ENCODE measurements at places on chromosomes 11 and 22. TPM values are rescaled to one million over a fixed set of nuclear protein-coding genes. Genes with fewer than 3 reads are reported as not detected.

The PRODH gene
- 1.4 TPM for total RNA-seq

The TPBGL gene
- total RNA-seq = 0.54 TPM

DNA sequence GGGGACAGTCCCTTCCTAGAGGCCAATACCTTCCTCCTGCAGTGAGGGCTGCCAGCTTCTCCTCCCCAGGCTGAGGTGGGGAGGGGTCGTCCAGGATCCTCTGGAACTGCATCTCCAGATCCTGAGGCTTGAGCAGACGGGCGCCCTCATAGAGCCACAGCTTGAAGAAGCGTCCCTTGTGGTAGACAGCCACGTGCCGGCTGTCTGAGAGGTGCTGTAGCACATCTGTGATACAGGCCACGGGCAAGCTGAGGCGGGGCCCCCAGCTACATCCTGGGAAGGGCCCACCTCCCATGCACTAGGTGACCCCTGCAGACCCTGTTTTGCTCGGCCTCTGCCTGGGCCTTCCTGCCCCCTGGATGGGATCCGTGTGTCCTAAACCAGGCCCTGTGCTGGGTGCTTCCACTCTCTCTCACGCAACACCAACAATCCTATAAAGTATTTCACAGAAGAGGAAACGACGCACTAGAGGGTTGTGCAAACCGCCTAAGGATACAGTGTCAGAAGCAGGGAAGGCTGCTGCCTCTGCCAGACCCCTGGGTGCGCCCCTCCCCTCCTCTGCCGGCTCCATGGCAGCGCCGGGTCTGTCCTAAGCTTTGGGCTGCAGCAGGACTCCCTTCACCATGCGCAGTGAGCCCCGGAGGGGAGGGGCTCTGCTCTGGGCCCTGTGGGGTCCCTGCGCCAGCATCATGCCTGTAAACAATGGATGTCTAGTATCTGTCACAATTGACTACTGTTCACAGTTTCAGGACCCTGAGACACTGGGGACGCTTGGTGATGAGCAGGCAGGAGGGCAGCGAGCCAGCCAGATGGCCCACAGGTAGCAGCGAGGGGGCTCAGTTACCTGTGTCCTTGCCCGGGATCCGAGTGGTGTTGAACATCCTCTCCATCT lies 4.5 kb downstream of the CPT1B start:
- no peak overlapping the region for H3K4me3 ChIP-seq
- H3K27ac ChIP-seq = no peak overlapping the region
- no peak for DNase-seq
- H3K36me3 ChIP-seq = no peaks in the 10 kb centered on the region

- H3K27me3 ChIP-seq = peaks cover 5% of the 10 kb centered on the region
- no peak for DNase-seq
- no peak overlapping the region for H3K27ac ChIP-seq
- H3K36me3 ChIP-seq = no peaks in the 10 kb centered on the region
- H3K4me1 ChIP-seq = no peaks in the 10 kb centered on the region
- H3K4me3 ChIP-seq = no peak overlapping the region
Observed at GRCh38 chr11:45568049-45568448, 97.4 kb downstream of the CHST1 start.

DNA sequence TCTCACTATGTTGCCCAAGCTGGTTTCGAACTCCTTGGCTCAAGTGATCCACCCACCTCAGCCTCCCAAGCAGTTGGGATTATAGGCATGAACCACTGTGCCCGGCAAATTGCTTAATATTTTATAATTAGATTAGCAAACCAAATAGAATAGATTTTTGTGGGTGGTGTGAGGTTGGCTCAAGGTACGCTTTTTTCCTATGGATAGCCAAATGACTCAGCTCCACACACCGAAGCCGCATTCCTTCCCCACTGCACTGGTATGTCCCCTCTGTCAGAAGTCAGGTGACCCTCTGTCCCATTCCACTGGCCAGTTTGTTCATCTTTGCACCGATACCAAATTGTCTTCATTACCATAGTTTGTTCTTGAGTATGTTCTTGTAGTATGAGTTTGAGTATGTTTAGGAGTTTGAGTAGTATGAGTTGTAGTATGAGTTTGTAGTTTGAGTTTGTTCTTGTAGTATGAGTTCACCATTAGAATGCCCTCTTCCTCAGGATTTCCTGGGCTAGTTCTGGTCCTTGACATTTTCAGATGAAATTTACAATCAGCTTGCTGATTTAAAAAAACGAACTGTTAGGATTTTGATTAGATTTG lies 19.4 kb downstream of the SUSD2 start:
- DNase-seq = no peak
- no peaks in the 10 kb centered on the region for H3K36me3 ChIP-seq
- H3K27ac ChIP-seq = peak overlapping the region; percentile 79
- H3K4me3 ChIP-seq = no peak overlapping the region
- H3K27me3 ChIP-seq = no peaks in the 10 kb centered on the region

DNA sequence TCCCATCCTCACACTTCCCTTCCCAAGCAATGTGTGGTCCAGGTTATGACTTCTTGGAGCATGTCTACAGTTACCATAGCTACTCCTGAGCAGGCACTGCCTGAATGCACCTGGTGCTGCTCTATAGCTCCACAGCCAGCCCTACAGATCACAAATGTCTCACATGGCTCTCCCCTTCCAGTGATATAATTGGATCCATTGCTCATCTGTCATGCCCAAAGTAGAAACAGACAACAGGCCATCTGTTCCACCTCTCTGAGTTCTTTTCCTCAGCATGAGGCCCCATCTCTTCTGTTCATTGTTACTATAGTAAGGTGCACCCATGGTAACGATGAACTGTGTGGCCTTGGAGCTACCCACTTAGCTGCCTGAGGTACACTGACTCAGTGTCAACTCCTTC lies 320.3 kb upstream of the ZC3H12C start:
- no peaks in the 10 kb centered on the region for H3K36me3 ChIP-seq
- no peaks in the 10 kb centered on the region for H3K4me1 ChIP-seq
- H3K27me3 ChIP-seq = no peaks in the 10 kb centered on the region
- H3K4me3 ChIP-seq = no peak overlapping the region
- DNase-seq = no peak

GRCh38 chr11:77106321-77106720 lies 3.7 kb downstream of the OMP start:
- no peaks in the 10 kb centered on the region for H3K27me3 ChIP-seq
- H3K36me3 ChIP-seq = no peaks in the 10 kb centered on the region
- peaks cover 29% of the 10 kb centered on the region for H3K4me1 ChIP-seq
- DNase-seq = no peak
- no peak overlapping the region for H3K27ac ChIP-seq

The RGL4 gene
- not detected for total RNA-seq

The OR52N4 gene
- not detected for total RNA-seq

GRCh38 chr11:60871378-60872061 lies 4.2 kb downstream of the ZP1 start:
- no peaks in the 10 kb centered on the region for H3K27me3 ChIP-seq
- no peaks in the 10 kb centered on the region for H3K36me3 ChIP-seq
- H3K4me1 ChIP-seq = no peaks in the 10 kb centered on the region
- no peak for DNase-seq

The LRRC55 gene
- total RNA-seq = not detected

- H3K27me3 ChIP-seq = no peaks in the 10 kb centered on the region
- H3K27ac ChIP-seq = no peak overlapping the region
- DNase-seq = no peak
- H3K4me3 ChIP-seq = no peak overlapping the region
Observed at GRCh38 chr11:340539-341512, 20.2 kb upstream of the IFITM3 start.

DNA sequence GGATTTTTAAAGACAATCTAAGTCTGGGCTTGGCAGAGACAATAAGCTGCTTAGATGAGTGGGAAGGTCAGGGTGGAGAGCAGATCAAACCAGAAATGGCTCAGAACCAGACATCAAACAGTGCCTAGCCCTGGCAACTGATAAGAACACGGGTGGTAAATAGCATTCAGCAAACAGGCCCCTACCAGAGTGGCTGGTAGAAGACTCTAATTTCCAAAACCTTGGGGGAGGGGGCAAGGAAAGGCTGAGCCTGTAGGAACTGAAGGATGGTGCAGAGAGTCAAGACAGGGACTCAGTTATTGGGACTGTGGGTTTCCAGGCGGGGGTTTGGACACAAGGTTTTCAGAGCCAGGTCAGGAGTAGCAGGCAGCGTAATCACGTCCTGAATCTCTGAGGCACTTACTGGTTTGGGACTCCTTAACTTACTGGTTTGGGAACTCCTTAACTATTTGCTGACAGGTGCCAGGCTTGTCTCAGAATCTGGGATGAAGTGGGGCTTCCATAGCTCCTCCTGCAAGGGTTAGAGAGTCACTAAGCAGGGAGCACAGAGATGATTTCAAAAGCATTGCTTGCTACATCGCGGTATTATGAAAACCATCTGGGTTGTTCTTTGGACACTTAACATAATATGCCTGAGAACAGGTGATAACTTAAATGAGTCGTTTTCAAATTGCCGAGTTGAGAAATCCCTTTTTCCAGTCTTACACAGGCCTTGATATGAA lies 5.7 kb upstream of the ABTB2 start:
- H3K27ac ChIP-seq = peak overlapping the region; percentile 48
- no peaks in the 10 kb centered on the region for H3K36me3 ChIP-seq
- H3K4me1 ChIP-seq = peaks cover 8% of the 10 kb centered on the region
- H3K4me3 ChIP-seq = no peak overlapping the region
- DNase-seq = no peak

- DNase-seq = no peak
- H3K27ac ChIP-seq = no peak overlapping the region
- H3K36me3 ChIP-seq = no peaks in the 10 kb centered on the region
- H3K4me3 ChIP-seq = no peak overlapping the region
Observed at GRCh38 chr11:133522344-133522743, 10.0 kb downstream of the OPCML start.

DNA sequence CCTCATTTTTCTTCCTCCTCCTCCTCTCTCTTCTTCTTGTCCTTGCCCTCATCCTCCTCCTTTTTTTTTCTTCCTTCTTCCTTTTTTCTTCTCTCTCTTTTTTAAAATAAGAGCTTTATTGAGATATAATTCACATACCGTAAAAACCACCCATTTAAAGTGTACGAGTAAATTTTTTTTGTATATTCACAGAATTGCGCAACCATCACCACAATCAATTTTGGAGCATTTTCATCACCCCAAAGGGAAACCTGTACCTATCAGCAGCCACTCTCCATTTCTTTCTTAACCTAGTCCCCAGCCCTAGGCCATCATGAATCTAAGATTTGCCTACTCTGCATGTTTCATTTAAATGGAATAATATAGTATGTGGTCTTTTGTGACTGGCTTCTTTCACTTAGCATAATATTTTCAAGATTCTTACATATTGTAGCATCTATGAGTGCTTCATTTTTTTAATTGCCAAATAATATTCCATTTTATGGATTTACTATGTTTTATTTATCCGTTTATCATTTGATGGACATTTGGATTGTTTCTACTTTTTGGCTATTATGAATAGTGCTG lies 35.0 kb downstream of the CAT start:
- no peak for DNase-seq
- no peaks in the 10 kb centered on the region for H3K4me1 ChIP-seq
- H3K36me3 ChIP-seq = peaks cover 12% of the 10 kb centered on the region
- no peak overlapping the region for H3K27ac ChIP-seq

DNA sequence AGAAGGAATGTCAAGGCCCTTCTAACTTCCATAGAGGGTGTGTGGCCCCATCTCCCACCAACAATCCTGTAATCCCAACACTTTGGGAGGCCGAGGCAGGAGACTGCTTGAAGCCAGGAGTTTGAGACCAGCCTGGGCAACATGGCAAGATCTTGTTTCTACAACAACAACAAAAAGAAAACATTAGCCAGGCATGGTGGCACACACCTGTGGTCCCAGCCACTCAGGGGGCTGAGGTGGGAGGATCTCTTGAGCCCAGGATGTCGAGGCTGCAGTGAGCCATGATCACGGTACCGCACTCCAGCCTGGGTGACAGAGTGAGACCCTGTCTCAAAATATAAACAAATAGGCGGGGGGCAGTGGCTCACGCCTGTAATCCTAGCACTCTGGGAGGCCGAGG lies 16.9 kb downstream of the TSPAN32 start:
- DNase-seq = no peak
- peaks cover 12% of the 10 kb centered on the region for H3K4me1 ChIP-seq
- H3K36me3 ChIP-seq = no peaks in the 10 kb centered on the region
- H3K27ac ChIP-seq = no peak overlapping the region
- H3K27me3 ChIP-seq = no peaks in the 10 kb centered on the region

GRCh38 chr11:103623933-103624332 lies 412.5 kb upstream of the DDI1 start:
- H3K4me3 ChIP-seq = no peak overlapping the region
- DNase-seq = no peak
- no peaks in the 10 kb centered on the region for H3K36me3 ChIP-seq

- H3K27me3 ChIP-seq = no peaks in the 10 kb centered on the region
- no peak overlapping the region for H3K4me3 ChIP-seq
- no peak overlapping the region for H3K27ac ChIP-seq
- H3K36me3 ChIP-seq = no peaks in the 10 kb centered on the region
Observed at GRCh38 chr11:96013461-96014213, 89.7 kb upstream of the MTMR2 start.

The KCNQ1 gene
- total RNA-seq = 1.0 TPM

The ACTN3 gene
- 0.13 TPM for total RNA-seq

- peak overlapping the region; percentile 90 for H3K27ac ChIP-seq
- DNase-seq = no peak
- no peaks in the 10 kb centered on the region for H3K36me3 ChIP-seq
- H3K27me3 ChIP-seq = no peaks in the 10 kb centered on the region
- H3K4me1 ChIP-seq = peaks cover 76% of the 10 kb centered on the region
Observed at GRCh38 chr11:10318527-10318802, 13.6 kb downstream of the ADM start.

GRCh38 chr22:17775781-17776465 lies 1.7 kb upstream of the BID start:
- H3K4me3 ChIP-seq = no peak overlapping the region
- H3K36me3 ChIP-seq = no peaks in the 10 kb centered on the region
- H3K27me3 ChIP-seq = no peaks in the 10 kb centered on the region

The OR5B21 gene
- total RNA-seq = not detected

The ZNF214 gene
- 3.0 TPM for total RNA-seq

The OTOG gene
- not detected for total RNA-seq

The P2RY6 gene
- total RNA-seq = 0.59 TPM

DNA sequence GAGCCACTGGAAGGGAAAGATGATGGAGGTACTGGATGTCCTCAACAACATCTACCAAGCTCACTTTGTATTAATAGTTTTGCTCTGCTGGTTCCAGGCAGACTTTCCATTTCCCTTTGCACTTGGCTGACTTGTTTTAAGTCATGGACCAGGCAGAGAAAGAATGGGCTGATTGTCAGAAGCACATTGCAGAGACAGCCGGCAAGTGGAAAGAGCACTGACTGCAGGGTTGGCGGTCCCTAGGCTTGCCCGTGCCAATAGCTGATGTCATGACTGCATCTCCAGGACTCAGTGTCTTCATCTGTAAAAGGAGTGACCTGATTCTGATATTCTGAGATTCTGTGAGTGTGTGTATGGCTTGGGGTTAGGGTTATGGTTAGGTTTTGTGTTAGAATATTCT lies 20.9 kb upstream of the NNMT start:
- H3K36me3 ChIP-seq = no peaks in the 10 kb centered on the region
- H3K4me3 ChIP-seq = no peak overlapping the region
- H3K27me3 ChIP-seq = peaks cover 26% of the 10 kb centered on the region
- no peak for DNase-seq

All from Panc1 (cell line).